NCI-H1436 treated with DMSO at 0.1 percent for 48 hours (cell line): ENCODE measurements at places on chromosomes 5 and 9.

DNA sequence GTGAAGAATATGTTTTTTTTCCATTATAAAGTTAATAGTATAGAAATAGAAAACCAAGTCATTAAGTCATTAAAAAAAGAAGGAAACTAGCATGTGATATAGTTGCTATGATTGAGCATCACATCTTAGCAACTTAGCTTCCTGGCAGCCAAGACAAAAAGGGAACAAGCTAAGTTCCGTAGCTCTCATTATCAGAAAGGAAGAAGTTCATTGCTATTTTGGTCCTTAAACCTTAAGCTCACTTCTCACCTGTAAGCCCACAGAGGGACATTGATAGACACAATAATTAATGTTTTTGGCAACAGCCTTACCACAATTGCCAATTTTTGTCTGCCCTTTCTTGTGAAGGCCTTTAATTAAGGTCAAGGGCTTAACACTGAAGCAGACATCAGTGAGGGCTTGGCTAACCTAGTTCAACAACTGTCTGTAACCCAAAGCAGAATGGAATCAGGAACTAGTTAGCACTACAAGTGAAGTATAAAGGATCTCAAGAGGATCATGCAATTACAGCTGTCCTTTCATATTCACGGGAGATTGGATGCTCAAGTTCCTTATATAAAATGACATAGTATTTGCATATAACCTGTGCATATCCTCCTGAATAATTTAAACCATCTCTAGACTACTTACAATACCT, 24.0 kb upstream of the KLF4 start:
- no peak for DNase-seq

DNA sequence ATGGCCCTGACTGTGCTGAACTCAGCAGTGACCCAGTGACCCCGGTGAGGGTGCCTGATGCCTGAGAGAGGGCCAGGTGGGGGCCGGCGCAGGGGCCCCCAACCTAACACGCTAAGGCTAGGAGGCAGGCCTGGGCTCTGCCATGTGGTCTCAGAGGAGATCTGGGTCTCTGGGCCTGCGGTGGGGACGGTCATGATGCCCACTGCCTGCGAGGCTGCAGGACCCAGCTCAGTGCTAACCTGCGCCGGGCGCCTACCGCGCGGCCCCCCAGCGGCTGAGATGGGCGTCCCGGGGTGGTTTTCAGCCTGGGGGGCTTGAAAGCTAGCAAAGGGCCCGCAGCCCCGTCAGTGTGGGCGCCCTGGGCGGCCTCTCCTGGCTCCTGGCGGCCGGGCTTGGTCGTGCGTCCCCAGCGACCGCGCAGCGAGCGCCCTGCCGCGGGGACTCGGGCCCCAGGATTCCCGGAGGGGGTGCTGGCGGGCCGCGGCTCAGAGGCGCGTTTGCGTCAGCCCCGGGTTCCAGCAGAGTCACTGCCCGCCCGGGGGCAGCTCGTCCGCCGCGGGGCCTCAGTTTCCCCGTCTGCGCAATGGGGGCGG, 2.5 kb downstream of the EGFL7 start:
- DNase-seq: no peak

GRCh38 chr5:147017191-147017590, 138.6 kb upstream of the PPP2R2B start:
- no peak for DNase-seq

GRCh38 chr5:90248640-90249039, 160.9 kb downstream of the CETN3 start:
- DNase-seq: no peak

DNA sequence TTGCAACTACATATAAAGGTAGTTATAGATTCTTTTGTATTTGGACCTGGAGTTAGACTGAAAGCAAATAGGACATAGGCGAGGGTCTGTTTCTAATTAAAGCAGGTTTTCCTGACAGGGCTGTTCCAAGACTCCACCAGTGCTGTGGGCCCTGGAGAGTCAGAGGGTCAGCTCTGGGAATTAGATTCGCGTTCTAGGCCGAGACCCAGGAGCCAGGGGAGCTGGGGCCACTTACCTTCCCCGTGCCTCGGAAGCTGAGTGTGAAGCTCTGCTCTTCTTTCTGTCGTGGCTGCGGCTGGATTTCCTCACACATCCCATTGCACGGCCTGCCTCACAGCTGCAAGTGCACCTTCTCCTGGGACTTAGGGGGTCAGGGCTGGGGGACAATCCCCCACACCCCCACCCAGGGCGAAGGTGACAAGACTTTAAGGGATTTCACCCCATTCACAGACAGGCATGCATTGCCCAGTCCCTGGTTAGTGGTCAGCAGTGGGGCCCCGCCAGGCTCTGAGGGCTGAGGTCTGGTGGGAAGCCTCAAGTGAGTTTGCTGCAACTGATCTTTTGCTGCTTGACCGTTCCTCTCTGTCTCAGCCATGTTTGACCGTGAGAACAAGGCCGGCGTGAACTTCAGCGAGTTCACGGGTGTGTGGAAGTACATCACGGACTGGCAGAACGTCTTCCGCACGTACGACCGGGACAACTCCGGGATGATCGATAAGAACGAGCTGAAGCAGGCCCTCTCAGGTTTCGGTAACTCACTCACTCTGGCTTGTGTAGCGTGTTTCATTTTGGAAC, 15.3 kb upstream of the AHRR start:
- no peak for DNase-seq

GRCh38 chr5:81517462-81517861, 123.5 kb upstream of the ACOT12 start:
- DNase-seq: no peak

- DNase-seq: no peak
These were observed 65.4 kb upstream of the KLF9 start for GRCh38 chr9:70479880-70480291.

DNA sequence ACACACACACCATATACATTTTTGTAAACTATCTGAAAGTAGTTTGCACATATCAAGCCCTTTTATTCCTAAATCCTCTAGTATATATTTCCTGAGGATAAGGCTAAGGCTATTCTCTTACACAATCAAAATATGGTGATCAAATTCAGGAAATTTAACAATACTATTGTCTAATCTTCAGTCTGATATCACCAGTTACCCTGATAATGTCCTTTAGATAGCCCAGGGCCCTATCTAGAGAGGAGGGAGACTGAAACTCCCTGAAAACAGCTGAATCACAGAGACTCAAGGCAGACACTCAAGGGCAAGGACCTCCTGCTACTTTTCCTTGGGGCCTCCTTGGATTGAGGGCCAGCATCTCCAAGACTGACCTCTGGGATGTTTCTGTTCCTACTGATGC, 30.4 kb downstream of the PTTG1 start:
- no peak for DNase-seq

- DNase-seq: no peak
These were observed 87.9 kb downstream of the CEMIP2 start for GRCh38 chr9:71680189-71680980.

DNA sequence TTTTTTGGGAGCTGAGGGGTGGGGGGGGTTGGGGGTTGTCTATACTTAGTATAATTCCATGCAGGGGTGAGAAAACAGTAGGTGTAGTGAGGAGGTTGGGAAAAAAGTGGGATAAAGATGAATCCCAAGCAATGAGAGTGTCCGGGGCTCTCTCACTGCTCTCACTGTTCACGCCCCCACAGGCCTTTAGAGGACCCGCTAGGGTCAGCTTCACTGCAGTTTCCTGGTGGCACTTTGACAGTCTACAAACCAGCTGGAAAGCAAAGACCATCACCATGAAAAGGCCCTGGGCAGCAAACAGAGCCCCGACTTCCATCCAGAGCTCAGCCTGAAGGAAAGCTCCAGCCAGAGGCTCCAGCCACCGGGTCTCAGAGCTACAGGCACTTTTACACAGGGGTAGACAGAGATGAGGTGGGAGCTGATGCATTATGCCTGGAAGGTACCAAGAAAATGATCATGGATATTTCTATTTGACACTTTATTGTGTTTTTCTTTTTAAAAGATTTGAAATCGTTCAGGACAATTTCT, 355.1 kb downstream of the ADAMTS6 start:
- DNase-seq: no peak

GRCh38 chr5:130605234-130605633, 559.8 kb downstream of the HINT1 start:
- DNase-seq: no peak

GRCh38 chr9:79661279-79661678, 89.5 kb downstream of the TLE4 start:
- no peak for DNase-seq

DNA sequence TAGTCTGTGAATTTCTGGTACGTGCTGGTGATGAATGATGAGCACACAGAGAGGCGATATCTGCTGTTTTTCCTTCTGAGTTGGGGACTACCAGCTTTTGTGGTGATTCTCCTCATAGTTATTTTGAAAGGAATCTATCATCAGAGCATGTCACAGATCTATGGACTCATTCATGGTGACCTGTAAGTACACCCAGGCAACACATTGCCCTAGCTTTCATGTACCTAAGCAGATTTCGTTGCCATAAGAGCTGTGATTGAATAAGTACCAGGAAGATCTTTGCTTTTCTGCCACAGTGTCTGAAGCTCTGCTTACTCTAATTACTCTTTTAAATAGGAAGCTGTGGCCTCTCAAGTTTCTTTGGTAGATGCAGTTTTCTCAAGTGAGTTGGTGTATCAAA, 397.8 kb downstream of the ARRDC3 start:
- DNase-seq: no peak

DNA sequence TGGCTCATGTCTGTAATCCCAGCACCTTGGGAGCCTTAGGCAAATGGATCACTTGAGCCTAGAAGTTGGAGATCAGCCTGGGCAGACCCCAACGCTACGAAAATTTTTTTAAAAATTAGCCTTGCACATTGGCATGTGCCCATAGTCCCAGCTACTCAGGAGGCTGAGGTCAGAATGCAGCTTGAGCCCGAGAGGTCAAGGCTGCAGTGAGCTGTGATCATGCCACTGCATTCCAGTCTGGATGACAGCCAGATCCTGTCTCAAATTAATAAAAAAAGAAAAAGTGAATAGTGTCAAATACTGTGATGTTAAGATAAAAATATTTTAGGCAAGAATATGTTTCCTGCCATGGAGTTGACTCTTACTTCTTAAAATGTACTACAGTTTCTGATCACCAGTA, 5.3 kb downstream of the FBN2 start:
- no peak for DNase-seq
